ENCODE measurements at places on chromosomes 7 and 10.

DNA sequence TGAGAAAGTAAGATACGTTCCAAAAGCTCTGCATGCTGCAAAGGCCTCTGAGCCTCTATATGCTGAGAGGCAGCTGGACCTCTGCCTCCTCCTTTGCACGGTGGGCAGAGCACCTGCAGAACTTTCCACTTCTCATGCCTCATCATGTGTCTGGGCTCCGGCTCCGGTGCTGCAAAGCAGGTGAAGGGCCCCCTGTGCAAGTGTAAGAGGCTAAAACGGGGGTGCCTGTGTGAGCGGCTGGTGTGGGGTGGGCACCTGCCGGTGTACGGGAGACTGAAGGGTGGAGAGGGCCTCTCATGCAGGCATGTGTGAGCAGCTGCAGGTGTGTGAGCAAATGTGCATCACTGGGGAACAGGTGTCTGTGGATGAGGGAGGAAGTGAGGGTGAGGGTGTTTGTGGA lies 121.0 kb downstream of the KCNMA1 start:
- no peak for DNase-seq

GRCh38 chr10:133379152-133379800 lies at the start of gene PAOX:
PAOX (plus strand) TSS chr10:133379262; CDS start chr10:133379317, 55 bp downstream.
- no peak for DNase-seq

DNA sequence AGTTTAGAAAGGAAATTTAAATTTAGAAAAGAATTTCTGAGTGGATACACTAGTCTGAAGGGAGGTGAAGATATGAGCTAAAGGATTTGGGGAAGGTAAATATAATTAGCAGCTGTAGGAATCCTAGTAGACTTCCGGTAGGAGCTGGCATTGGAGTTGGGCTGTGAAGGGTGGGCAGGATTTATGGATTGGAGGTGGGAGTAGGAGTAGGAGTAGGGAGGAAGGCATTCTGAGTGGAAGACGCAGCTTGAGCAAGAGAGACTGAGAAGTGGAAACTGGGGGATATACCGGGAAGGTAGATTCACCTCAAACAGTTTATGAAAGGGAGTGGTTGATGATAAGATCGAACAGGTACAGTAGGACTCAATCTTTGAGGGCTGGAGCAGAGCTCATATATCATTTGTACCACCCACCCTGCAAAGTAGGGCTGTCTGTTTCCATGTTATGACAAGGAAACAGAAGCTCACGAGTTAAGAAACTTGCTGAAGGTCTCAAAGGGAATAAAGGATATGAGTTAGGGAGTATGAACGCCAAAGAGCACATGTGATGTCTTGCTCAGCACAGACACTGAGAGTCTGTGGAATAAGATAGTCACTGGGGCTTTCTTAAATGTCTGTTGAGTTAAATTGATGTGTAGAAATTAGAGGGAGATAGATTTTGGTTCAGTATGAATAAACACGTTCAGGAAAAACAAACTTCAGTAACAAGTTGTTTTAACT lies 81.6 kb downstream of the RPS24 start:
- no peak for DNase-seq

DNA sequence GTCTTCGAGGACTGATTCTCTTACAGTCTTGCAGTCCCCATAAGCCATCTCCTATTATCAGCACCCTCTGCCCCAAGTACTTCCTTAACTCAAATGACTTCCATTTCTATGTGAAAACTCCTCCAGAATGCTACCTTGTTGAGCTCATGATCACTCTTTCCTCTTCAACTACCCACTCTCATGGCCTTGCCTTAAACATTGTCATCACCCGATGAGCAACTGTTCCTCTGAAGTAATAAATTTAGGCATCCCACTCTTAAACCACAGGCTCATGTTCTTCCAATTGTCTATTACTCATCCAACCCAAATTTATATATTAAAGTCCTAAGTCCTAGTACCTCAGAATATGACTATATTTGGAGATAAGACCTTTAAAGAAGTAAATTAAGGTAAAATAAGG lies 152.9 kb downstream of the C1GALT1 start:
- DNase-seq = no peak

GRCh38 chr10:123604506-123604905 lies 61.6 kb upstream of the GPR26 start:
- no peak for DNase-seq

DNA sequence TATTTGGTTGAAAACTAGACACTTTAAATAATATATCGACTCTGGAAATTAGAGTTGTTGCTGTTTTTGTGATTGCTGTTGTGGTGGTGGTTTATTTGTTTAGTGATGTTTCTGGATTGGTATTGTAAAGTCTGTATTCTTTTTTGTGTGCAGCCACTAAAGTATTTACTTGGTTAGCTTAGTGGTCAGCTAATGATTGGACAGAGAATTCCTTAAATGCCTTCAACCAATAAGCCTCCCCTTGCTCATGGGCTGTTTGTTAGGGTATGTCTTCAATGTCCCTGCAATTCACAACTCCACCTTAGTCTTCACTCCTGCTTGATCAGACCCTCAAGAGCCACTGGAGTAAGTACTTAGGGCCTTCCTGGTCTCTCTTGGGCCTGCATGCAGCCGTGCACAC lies 71.0 kb downstream of the PAXIP1 start:
- no peak for DNase-seq

DNA sequence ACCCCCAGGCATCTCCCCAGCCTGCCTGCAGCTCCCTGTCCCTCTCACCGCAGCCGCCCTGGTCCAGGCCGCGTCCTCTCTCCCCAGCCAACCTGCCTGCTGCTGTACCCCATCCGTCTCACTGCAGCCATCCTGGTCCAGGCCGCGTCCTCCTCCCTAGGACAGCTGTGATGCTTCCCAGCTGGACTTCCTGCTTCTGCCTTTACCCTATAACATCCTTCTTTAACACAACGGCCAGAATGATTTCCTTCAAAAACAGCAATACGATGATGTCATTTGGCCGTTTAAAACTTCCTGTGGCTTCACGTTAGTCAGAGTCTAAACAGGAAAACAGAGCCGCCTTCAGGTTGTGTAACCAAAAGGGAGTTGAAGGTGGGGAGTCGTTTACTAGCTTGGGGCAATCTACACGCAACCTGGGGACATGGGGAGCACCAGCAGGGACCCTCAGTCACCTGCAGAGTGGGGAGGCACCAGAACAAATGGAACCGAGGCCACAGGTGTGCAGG lies 32.2 kb upstream of the ZFAND2A start:
- DNase-seq = no peak

GRCh38 chr7:67896721-67897120 lies 900.1 kb downstream of the TYW1 start:
- DNase-seq = no peak

DNA sequence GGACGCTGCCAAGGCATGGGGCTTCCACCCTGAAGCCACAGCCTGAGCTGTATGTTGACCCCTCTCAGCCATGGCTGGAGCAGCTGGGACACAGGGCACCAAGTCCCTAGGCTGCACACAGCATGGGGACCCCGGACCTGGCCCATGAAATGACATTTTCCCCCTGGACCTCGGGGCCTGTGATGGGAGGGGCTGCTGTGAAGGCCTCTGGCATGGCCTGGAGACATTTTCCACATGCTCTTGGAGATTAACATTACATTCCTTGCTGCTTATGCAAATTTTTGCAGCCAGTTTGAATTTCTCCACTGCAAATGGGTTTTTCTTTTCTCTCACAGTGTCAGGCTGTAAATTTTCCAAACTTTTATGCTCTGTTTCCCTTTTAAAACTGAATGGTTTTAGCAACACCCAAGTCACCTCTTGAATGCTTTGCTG lies 463.6 kb downstream of the ZWINT start:
- no peak for DNase-seq

GRCh38 chr10:129387258-129387525 lies 79.8 kb upstream of the MGMT start:
- DNase-seq = no peak

DNA sequence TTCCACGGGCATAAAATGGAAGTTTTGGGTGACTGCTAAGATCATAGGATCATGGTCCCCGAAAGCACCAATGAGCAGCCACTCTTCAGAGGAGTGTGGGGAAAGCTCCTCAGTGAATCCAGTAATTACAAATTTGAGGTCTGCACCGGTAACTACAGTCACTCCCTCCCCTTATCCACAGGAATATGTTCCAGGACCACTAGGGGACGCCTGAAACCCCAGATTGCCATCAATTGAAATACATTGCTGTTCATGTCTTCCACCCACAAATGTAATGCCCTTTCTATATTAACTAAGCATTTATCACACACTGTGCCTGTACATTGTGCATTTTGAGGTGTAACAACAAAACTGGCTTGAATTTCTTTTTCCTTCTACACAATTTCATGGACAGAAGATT lies 447.9 kb upstream of the PFKP start:
- DNase-seq = peak; percentile 84

- DNase-seq = no peak
These were observed 200.3 kb upstream of the ZMIZ1 start for GRCh38 chr10:78868456-78868855.

DNA sequence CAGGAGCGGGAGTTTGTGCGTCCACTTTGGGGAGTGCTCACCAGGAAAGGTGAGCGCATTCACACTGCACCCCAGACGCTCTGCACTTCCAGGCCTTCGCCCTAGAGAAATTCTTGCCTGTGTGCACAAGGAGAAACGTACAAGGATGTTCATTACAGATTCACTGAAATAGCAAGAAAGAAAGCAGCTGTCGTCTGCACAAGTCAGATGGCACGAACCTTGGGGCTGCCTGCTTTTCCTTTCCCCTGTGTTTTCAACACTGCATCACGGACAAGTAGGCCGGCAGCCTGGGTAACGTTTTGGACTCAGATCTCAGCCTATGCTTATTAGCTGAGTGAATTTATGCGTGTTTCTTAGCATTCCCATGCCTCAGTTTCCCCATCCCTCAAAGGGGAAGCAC lies 546.8 kb upstream of the FOXK1 start:
- no peak for DNase-seq

- no peak for DNase-seq
These were observed 19.4 kb upstream of the CLDN12 start for GRCh38 chr7:90383861-90384260.

DNA sequence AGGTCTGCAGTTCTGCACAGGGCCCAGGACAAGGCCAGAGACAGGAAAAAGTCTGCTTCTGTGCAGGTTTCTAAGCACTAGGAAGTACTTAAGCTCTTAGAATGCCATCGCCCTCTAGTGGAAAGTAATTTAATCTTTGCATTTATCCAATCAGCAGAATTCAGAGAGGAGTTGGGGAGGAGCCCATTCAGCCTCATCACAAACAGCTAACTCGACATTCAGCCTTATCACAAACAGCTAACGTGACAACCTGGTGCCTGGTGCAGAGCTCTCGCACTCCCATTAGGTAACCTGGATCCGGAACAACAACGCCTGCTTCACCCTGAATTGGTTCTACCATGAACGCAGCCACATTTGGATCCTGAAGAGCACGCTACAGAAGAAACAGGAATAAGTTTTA lies 15.2 kb downstream of the OAT start:
- peak; percentile 83 for DNase-seq

DNA sequence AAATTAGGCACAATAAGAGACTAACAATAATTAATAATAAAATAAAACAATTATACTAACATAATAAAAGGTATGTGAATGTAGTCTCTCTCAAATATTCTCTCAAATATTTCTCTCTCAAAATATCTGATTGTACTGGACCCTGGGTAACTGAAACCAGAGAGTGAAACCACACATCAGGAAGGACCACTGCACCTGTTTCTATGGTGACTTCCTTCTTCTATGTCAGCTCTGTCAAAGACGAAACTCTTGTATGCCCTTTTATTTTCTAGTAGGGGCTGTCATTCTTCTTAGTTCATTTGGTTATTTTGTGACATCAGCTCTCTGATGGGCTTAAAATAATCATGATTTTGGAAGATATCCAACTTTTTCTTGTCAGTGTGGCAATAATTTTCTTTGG lies 428.0 kb upstream of the TPK1 start:
- DNase-seq = no peak

DNA sequence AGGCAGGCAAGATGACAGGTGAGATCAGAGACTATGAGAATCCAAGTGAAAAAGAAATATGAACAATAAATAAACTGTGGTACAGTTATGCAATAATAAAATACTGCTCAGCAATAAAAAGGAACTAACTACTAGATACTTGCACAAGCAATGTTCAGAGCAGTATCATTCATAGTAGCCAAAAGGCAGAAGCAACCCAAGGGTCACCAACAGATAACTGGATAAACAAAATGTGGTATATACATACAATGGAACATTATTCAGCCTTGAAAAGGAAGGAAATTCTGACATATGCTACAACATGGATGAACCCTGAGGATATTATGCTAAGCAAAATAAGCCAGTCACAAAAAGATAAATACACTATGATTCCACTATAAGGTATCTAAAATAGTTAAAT lies 76.9 kb upstream of the KCNIP2 start:
- no peak for DNase-seq

GRCh38 chr10:14781763-14782162 lies 7.1 kb upstream of the FAM107B start:
- DNase-seq = no peak

DNA sequence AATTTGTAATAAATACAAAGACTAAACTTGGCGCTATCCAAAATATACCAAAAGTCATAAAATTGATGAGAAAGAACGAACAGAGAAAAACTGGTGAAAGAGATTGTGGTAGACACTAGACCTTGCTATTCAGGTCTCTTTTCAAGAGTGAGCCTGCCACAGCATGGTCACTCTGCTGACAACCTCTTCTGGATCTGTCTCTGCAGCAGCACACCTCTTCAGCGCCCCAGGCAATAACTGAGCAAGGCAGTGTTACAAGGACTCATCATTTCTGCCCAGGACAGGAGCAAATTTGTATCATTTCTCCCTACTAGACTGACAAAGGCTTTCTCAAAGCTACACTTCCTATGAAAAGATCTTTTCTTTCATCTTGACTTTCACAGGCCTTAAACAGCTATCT lies 976.0 kb downstream of the DNAJB9 start:
- no peak for DNase-seq

DNA sequence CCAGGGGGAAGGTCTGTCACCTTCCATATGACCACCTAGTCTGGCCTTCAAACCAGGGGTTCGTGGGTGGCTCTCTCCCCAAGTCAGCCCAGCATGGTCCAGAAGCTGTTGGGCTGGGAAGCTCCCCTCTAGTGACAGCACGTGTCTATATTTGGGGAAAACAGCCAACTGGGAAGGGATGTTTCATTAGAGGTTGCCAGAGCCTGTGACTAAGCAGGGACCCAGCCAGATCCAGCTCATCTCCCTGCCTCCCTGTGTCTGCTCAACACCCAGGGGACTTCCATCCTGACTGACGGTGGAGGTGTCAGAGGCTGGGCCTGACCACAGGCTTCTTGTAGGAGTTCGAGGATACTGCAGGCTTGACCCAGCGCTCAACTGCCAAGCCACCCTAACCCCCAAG lies 10.5 kb downstream of the STYXL1 start:
- no peak for DNase-seq

DNA sequence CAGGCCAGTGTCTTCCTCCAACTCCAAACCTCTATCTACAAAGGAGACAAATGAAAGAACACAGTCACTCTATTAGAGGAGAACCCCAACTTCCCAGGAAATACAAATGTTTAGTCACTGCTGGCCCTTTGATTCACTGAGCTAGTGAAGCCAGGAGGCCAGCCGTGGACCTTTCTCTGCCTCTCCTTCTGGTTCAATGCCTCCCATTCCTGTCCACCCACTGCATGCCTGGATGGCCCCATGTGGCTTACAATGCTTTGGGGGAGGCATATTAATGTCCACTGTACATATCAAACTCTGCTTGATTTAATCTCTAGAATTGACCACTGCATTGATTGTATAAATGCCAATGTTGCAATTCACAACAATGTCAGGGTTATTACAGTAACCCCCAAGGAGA lies 687.3 kb downstream of the KCNMA1 start:
- no peak for DNase-seq

Data from SK-N-DZ (cell line).